Left ventricle myocardium inferior (tissue), 1 donor: ENCODE measurements at places on chromosomes 12 and 14. TPM values are rescaled to one million over a fixed set of nuclear protein-coding genes. Genes with fewer than 3 reads are reported as not detected.

Gene KCNC2
- not detected for total RNA-seq

Gene HSPB8
- 512 TPM for total RNA-seq

Gene RALGAPA1
- 31.8 TPM for total RNA-seq

Gene LMO3
- 1.5 TPM for total RNA-seq

Gene EXOC5
- total RNA-seq: 57.0 TPM

- H3K4me3 ChIP-seq: no peak overlapping the region
- DNase-seq: peak; percentile 60
- no peaks in the 10 kb centered on the region for H3K36me3 ChIP-seq
- H3K27ac ChIP-seq: no peak overlapping the region
These were observed 379.6 kb downstream of the LRIG3 start for GRCh38 chr12:58540480-58541299.

DNA sequence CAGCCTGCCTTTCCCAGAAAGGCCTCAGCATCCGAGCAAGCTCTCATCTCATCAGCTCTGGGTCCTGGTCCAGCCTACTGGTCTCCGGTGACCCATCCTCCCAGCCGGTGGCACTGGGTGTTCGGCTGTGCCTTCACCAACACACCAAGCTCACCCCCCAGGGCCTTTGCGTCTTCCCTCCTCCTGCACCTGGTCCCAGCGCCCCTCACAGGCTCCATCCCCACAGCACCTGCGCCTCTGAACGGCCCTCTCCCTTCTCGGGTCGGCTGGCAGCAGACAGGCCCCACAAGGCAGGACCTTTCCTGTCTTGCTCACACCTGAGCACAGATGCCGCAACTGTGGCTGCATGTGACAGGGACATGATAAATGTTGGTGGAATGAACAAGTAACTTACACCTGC, 13.1 kb downstream of the P2RX2 start:
- H3K27ac ChIP-seq: no peak overlapping the region
- peaks cover 66% of the 10 kb centered on the region for H3K36me3 ChIP-seq
- H3K4me3 ChIP-seq: no peak overlapping the region
- H3K27me3 ChIP-seq: no peaks in the 10 kb centered on the region
- no peak for DNase-seq
- H3K4me1 ChIP-seq: no peaks in the 10 kb centered on the region

DNA sequence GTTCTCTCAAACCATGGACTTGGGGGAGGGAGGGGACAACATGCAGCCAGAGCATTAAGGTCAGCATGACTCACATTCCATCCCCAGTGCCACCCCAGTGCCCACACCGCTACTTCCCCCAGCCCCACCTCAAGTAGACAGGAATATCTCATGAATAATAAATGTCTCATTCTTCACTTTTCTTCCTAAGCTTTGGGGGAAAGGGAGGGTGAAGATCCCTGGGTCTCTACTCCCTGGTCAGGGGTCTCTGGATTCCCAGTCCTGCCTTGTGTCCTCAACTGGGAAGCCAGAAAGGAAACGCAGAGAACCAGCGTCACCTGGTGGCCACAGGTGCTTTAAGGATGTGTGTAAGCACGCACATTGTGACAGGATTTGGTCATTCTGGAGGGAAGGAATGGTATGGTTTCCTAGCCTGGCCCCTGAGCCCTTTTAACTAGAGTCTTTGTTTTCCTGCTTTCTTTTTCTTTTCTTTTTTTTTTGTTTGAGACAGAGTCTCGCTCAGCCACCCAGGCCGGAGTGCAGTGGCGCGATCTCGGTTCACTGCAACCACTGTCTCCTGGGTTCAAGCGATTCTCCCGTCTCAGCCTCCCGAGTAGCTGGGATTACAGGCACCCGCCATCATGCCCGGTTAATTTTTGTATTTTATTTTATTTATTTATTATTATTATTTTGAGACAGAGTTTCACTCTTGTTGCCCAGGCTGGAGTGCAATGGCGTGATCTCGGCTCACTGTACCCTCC, 3.4 kb downstream of the GPR84 start:
- peaks cover 32% of the 10 kb centered on the region for H3K4me1 ChIP-seq
- H3K27ac ChIP-seq: peak overlapping the region; percentile 95
- DNase-seq: peak; percentile 71

DNA sequence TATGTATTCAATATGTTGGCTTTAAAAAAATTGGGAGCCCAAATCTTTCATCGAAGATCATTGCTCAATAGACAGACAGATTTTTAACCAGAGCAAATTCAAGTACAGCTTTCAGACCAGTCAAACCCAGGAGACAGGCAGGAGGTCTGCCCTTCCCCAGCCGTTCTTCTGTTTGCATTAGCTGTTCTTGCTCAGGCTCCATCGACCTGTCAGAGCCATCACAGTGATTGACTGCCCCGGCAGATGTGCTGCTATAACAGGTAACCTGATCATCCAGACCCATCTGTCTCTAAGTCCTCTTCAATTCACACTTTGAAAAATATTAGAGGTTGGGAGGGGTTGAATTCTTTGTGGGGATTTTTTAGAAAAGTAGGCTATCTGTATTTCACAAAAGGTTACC, 453.5 kb downstream of the FOXG1 start:
- H3K4me3 ChIP-seq: no peak overlapping the region
- peaks cover 12% of the 10 kb centered on the region for H3K27me3 ChIP-seq
- no peak for DNase-seq
- no peak overlapping the region for H3K27ac ChIP-seq

DNA sequence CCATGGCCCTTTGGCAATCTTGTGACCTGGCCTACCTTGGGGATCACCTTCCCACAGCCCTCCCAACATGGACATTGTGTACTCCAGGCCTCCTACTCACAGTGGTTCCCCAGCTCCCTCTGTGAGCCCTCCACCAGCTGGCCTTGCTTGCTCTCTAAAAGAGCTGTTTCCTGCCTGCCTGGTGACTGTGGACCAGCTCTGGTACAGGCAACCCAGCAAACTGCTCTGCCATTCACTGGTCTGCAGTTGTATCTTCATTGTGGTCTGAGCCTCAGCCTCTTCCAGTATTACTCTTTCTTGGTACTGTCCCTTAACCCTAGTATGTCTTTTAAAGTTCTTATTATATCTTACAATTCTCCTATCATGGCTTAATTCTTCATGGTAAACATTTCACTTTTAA, 236.2 kb downstream of the KTN1 start:
- H3K4me1 ChIP-seq: no peaks in the 10 kb centered on the region
- no peak overlapping the region for H3K4me3 ChIP-seq
- H3K27ac ChIP-seq: no peak overlapping the region

DNA sequence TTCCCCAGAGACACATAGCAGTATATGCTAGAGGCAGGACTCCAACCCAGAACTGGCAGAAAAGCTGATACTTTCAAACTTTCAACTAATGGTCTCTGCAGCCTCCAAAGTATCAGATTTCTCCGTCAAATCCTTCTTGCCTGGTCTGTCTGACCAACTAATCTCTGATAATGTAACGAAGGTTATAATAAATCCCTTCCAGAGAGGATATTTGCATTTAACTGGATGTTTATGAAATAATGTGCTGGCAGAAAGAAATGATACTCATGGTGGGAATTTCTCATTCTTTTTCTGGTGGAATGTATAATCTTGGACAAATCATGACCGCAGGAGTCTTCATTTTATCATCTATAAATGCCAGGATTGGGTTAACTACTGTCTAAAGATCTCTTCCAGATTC, 860.3 kb downstream of the DIO2 start:
- H3K27me3 ChIP-seq: no peaks in the 10 kb centered on the region
- no peak overlapping the region for H3K27ac ChIP-seq
- no peaks in the 10 kb centered on the region for H3K4me1 ChIP-seq
- no peak for DNase-seq
- no peaks in the 10 kb centered on the region for H3K36me3 ChIP-seq

DNA sequence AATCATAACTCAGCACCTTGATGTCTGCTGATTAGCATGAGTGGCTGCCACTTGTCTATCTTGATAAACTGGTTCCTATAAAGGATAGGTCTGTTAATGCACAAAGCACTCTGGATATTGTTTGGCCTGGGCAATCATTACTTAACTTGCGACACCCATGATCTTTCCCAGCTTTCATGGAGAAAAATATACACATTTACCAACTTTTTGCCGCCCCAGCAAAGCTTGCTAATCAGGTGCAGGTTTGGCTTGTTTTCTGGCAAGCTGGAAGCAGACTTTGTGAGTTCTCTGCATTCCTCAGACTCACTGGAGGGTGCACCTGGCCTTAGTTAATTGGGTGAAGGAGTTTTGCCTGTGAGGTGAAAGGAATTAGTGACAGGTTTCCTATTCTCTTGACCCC, 1126.4 kb upstream of the FLRT2 start:
- H3K36me3 ChIP-seq: no peaks in the 10 kb centered on the region
- no peak overlapping the region for H3K4me3 ChIP-seq
- H3K27me3 ChIP-seq: no peaks in the 10 kb centered on the region
- no peak for DNase-seq
- H3K4me1 ChIP-seq: no peaks in the 10 kb centered on the region

GRCh38 chr14:75238756-75239455, 39.7 kb upstream of the FOS start:
- peak; percentile 22 for DNase-seq
- H3K4me1 ChIP-seq: peaks cover 38% of the 10 kb centered on the region
- no peak overlapping the region for H3K4me3 ChIP-seq
- H3K36me3 ChIP-seq: no peaks in the 10 kb centered on the region

GRCh38 chr14:96962337-96962736, 165.2 kb downstream of the VRK1 start:
- no peaks in the 10 kb centered on the region for H3K36me3 ChIP-seq
- no peaks in the 10 kb centered on the region for H3K4me1 ChIP-seq
- DNase-seq: no peak

DNA sequence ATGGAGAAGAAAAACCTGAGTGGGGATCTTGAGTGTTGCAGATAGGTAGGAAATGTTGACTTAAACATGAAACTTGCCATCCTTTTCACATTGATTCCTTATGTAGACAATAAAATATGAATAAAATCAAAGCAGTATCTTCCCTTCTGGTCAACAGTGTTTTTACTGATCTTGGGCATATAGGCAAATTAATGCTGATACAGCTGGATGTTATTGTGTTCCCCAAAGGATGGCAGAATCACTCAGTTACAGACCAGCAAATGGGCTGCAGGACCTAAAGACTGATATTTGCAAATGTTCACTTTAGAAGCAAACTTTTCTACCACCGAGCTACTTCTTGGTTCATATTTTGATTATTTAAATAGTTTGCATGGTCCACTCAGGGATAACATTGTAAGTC, 33.9 kb downstream of the MTHFD1 start:
- no peak overlapping the region for H3K4me3 ChIP-seq
- H3K4me1 ChIP-seq: no peaks in the 10 kb centered on the region
- no peak overlapping the region for H3K27ac ChIP-seq
- no peak for DNase-seq
- peaks cover 87% of the 10 kb centered on the region for H3K36me3 ChIP-seq

DNA sequence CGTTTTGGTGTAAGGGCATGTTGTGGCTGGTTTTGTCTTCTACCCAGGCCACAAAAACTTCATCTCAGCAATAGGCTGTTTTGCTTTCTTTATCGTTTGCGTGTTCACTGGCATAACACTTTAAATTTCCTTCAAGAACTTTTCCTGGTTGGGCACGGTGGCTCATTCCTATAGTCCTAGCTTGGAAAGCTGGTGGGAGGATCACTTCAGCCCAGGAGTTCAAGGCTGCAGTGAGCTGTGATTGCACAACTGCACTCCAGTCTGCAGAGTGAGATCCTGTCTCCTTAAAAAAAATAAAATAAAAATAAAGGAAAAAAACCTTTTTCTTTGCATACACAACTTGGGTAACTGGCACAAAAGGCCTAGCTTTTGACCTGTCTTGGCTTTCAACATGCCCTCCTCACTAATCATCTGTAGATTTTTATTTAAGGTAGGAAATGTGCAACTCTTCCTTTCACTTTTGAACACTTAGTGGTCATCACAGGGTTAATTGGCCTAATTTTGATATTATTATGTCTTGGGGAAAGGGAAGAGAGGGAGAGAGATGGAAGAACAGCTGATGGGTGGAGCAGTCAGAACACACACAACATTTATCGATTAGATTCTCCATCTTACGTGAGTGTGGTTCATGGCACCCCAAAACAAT, 78.9 kb upstream of the PSMA6 start:
- no peaks in the 10 kb centered on the region for H3K27me3 ChIP-seq
- DNase-seq: no peak
- no peaks in the 10 kb centered on the region for H3K4me1 ChIP-seq
